ENCODE measurements at places on chromosomes 1 and 21. TPM values are rescaled to one million over a fixed set of nuclear protein-coding genes. Genes with fewer than 3 reads are reported as not detected.

The IFNLR1 gene
- total RNA-seq, result 3.4 TPM

The FCAMR gene
- not detected for total RNA-seq

The VANGL2 gene
- total RNA-seq, result 0.04 TPM

The PARS2 gene
- 4.3 TPM for total RNA-seq

The DSCAM gene
- not detected for total RNA-seq

The C8A gene
- not detected for total RNA-seq

The UROD gene
- 66.4 TPM for total RNA-seq

The SLC26A9 gene
- total RNA-seq, result not detected

The IGSF9 gene
- not detected for total RNA-seq

The SOX13 gene
- total RNA-seq, result 1.3 TPM

The SPRR2A gene
- not detected for total RNA-seq

The AUNIP gene
- total RNA-seq, result 8.1 TPM

The LCE5A gene
- not detected for total RNA-seq

The SH3D21 gene
- total RNA-seq, result 6.9 TPM

The BTBD8 gene
- 1.6 TPM for total RNA-seq

The SSX2IP gene
- 19.1 TPM for total RNA-seq

The FAM43B gene
- not detected for total RNA-seq

The SEC16B gene
- 0.23 TPM for total RNA-seq

The C21orf91 gene
- total RNA-seq, result 41.5 TPM
